ENCODE measurements at places on chromosomes 4 and X. TPM values are rescaled to one million over a fixed set of nuclear protein-coding genes. Genes with fewer than 3 reads are reported as not detected.

The PAGE2 gene
- polyA plus RNA-seq, result not detected

The VCX3A gene
- polyA plus RNA-seq, result not detected

The USP9X gene
- 27.8 TPM for polyA plus RNA-seq

The SLC25A4 gene
- 2.7 TPM for polyA plus RNA-seq

The GPR34 gene
- polyA plus RNA-seq, result not detected

The CBR4 gene
- 6.9 TPM for polyA plus RNA-seq

The SSX3 gene
- not detected for polyA plus RNA-seq

The SATL1 gene
- not detected for polyA plus RNA-seq

The CHIC1 gene
- 3.6 TPM for polyA plus RNA-seq

The SRPX gene
- not detected for polyA plus RNA-seq

The NEUROG2 gene
- not detected for polyA plus RNA-seq

The TMSB15C gene
- polyA plus RNA-seq, result 1.2 TPM

The UBA1 gene
- polyA plus RNA-seq, result 145 TPM

The FHIP1A gene
- polyA plus RNA-seq, result not detected

The NPFFR2 gene
- polyA plus RNA-seq, result not detected

The LANCL3 gene
- polyA plus RNA-seq, result not detected

The STK32B gene
- not detected for polyA plus RNA-seq

The SMR3B gene
- polyA plus RNA-seq, result not detected

The CORIN gene
- 0.07 TPM for polyA plus RNA-seq

The PCDH11X gene
- polyA plus RNA-seq, result not detected

The CPE gene
- polyA plus RNA-seq, result 0.09 TPM

The CACNA1F gene
- not detected for polyA plus RNA-seq

The ETDA gene
- not detected for polyA plus RNA-seq

The IL2RG gene
- polyA plus RNA-seq, result 933 TPM

The ERAS gene
- not detected for polyA plus RNA-seq

The PHOX2B gene
- polyA plus RNA-seq, result not detected

The CXCL1 gene
- not detected for polyA plus RNA-seq

The CSAG1 gene
- not detected for polyA plus RNA-seq

The TRIM75 gene
- not detected for polyA plus RNA-seq

The RPS6KA6 gene
- polyA plus RNA-seq, result not detected

The SGMS2 gene
- not detected for polyA plus RNA-seq

The COX18 gene
- 6.9 TPM for polyA plus RNA-seq

The SPRY1 gene
- 1.6 TPM for polyA plus RNA-seq

The SLBP gene
- polyA plus RNA-seq, result 51.1 TPM

The SPANXB1 gene
- not detected for polyA plus RNA-seq

The OTUD6A gene
- not detected for polyA plus RNA-seq

The SHOX gene
- polyA plus RNA-seq, result not detected

The EDNRA gene
- not detected for polyA plus RNA-seq

The YY2 gene
- 0.66 TPM for polyA plus RNA-seq

The CXorf58 gene
- polyA plus RNA-seq, result not detected

The CYSLTR1 gene
- 35.8 TPM for polyA plus RNA-seq

The CSN1S1 gene
- polyA plus RNA-seq, result not detected

Measured in naive thymus-derived CD4-positive, alpha-beta T cell (primary cell).